ENCODE measurements at places on chromosomes 7 and 10. TPM values are rescaled to one million over a fixed set of nuclear protein-coding genes. Genes with fewer than 3 reads are reported as not detected.

The MORN4 gene
- total RNA-seq: 12.2 TPM

The CALML3 gene
- total RNA-seq: not detected

The LEP gene
- not detected for total RNA-seq

DNA sequence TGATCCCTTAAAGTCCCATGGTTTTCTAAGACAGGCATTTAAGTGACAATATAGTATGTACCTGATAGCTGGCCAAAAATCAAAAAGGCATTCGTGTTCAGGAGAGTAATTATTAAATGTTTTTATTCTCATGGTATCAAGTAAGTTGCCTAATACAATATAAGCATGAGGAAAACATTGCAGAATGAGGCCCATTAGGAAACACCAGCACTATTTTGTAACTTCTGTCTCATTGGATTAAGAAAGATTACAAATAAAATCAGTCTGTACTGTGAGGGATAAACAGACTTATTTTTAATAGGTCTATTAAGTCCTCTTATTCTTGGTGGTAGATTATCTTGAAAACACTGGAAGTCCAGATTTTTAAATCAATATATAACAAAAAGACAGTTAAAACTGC, 110.1 kb downstream of the SNX13 start:
- DNase-seq: no peak
- H3K27me3 ChIP-seq: no peaks in the 10 kb centered on the region
- H3K36me3 ChIP-seq: no peaks in the 10 kb centered on the region
- no peaks in the 10 kb centered on the region for H3K4me1 ChIP-seq
- no peak overlapping the region for H3K27ac ChIP-seq

DNA sequence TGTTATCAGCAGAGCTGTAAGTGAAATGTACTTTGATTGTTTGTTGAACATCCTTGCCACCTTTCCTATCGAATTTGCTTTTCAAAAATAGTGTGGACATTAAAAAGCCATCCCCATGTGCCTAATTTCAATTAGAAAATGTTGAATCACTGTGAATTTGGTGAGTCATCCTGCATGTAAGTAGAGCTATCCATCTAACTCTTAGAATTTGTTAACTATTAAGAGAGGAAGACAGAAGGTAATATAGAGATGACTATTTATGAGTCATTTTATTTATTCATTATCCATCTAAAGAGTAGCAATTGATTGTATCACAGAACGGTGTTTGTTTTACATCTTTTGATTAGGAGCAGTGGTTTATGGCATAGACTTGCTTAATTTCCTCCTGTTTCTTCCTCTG, 154.7 kb downstream of the MGMT start:
- H3K27me3 ChIP-seq: no peaks in the 10 kb centered on the region
- H3K27ac ChIP-seq: no peak overlapping the region
- no peak overlapping the region for H3K4me3 ChIP-seq

DNA sequence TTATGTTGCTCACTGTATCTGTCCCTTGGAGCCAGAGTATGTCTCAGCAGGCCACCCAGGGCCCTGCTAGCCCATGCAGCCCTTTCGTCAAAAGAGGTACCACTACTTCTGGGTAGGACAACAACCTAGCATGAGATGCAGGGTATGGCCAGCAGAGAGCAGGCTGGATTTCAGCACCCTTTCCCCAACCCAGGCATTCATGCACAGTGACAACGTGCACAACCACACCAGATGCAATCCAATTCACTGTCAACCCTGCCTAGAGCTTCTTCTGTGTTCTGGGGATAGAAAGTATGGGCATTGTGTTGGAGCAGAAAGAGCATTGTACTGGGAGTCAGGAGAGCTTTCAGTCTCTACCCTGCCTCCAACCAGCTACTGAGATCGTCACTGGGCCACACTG, 37.9 kb downstream of the JAZF1 start:
- H3K27ac ChIP-seq: no peak overlapping the region
- H3K4me1 ChIP-seq: no peaks in the 10 kb centered on the region
- H3K4me3 ChIP-seq: no peak overlapping the region
- DNase-seq: no peak
- no peaks in the 10 kb centered on the region for H3K27me3 ChIP-seq

GRCh38 chr7:68433462-68434070, 1164.7 kb upstream of the AUTS2 start:
- no peak for DNase-seq
- no peaks in the 10 kb centered on the region for H3K4me1 ChIP-seq
- no peaks in the 10 kb centered on the region for H3K36me3 ChIP-seq
- H3K4me3 ChIP-seq: no peak overlapping the region

- H3K27ac ChIP-seq: no peak overlapping the region
- no peak for DNase-seq
- no peak overlapping the region for H3K4me3 ChIP-seq
- no peaks in the 10 kb centered on the region for H3K27me3 ChIP-seq
Observed at GRCh38 chr10:94344522-94345122, 18.1 kb downstream of the NOC3L start.

DNA sequence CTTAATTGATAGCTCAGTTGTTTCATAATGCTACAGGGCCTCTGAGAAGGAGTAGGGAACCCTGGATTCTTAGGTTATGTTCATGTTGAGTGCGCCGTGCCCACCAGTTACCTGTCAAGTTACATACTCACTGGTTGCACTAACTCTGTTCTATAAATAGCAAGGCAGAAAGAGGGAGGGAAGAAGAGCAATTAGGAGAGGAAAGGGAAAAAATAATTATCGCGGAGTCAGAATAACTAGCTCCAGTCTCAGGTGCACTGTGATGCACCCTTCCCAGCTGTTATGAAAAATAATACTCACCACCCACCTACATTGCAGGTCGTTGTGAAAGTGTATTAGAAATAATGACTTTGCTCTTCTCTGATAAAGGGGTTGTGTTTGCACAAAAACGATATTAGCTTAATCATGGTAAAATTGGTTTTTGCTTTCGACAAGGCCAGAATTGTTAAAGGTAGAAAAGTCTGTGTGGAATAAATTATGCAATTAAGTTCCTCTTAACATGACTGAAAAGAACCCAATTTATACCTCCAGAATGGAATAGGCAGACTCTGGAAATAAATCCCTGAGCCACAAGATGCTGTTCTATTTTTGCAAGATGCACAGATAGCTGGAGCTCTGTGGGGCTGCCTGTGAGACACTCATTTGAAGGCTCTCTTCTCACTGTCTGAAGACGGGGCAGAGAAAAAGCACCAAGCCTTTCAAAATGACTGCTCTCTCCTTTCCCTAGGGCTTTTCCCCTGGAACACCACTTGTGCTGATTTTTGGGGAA, 137.6 kb upstream of the PITRM1 start:
- no peak for DNase-seq
- H3K36me3 ChIP-seq: no peaks in the 10 kb centered on the region
- H3K4me1 ChIP-seq: no peaks in the 10 kb centered on the region
- H3K27ac ChIP-seq: no peak overlapping the region

- no peaks in the 10 kb centered on the region for H3K36me3 ChIP-seq
- H3K4me3 ChIP-seq: no peak overlapping the region
- H3K27ac ChIP-seq: no peak overlapping the region
- DNase-seq: no peak
Observed at GRCh38 chr7:8491106-8491505, 57.7 kb downstream of the NXPH1 start.
